ENCODE measurements at places on chromosomes 1 and 21. TPM values are rescaled to one million over a fixed set of nuclear protein-coding genes. Genes with fewer than 3 reads are reported as not detected.

DNALI1 gene
- 5.0 TPM for total RNA-seq

AIM2 gene
- not detected for total RNA-seq

ZNF683 gene
- not detected for total RNA-seq

BRINP3 gene
- total RNA-seq, result 18.8 TPM

RNU1-1 gene
- total RNA-seq, result under 0.01 TPM

LORICRIN gene
- total RNA-seq, result not detected

PGBD2 gene
- total RNA-seq, result 8.2 TPM

Data from fibroblast of lung (primary cell).